Lower leg skin (tissue), 4 donors: ENCODE measurements at places on chromosomes 12 and 14.

DNA sequence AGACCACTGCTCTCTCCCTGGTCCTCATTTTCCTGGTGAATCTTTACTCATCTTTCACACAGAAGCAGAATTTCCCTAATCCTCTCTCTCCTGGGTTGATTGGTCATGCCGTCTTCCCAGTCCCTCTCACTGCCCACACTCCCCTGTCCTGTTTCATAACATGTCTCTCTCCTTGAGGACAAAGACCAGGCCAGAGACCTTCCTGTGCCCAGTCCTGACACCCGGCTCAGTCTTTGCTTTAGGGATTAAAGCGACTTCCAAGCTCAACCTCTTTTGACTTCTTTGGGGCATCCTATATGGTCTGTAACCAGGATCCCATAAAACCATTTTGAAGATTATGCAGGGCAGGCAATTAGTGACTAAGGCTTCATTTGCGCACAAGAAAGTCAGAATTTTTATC is 105.5 kb downstream of the BCL11B start:
- no peak for DNase-seq

- peak; percentile 97 for DNase-seq
Observed at GRCh38 chr14:92106143-92106926, at the start of gene ATXN3. Gene ATXN3 (minus strand): TSS chr14:92106582. CDS start chr14:92106552, 30 bp downstream.

GRCh38 chr12:25617991-25618390 is 64.9 kb upstream of the LMNTD1 start:
- no peak for DNase-seq

DNA sequence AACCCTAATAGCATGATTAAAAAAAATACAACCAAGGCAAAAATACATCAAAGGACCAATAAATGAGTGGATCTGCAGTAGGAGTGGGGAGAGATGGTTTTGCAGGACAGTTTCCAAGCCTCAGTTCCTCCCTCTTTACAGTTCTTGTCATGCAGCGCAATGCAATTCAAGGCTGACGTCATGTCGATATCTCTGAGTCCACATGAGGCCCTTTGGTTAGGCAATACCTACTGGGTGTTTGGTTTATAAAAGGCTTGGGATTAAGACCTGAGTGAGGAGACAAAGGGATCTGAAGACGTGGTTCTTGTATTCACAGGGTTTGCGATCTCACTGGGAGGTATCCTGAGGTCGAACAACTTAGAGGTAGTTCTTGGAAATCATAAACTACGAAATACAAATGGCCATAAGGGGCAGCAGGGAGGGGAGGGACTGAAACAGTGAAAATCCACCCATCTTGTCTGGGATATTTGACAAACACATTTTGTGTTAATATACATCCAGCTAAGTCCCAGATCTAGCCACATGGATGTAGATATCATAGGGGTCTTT is 441.0 kb downstream of the FUT8 start:
- DNase-seq = no peak

DNA sequence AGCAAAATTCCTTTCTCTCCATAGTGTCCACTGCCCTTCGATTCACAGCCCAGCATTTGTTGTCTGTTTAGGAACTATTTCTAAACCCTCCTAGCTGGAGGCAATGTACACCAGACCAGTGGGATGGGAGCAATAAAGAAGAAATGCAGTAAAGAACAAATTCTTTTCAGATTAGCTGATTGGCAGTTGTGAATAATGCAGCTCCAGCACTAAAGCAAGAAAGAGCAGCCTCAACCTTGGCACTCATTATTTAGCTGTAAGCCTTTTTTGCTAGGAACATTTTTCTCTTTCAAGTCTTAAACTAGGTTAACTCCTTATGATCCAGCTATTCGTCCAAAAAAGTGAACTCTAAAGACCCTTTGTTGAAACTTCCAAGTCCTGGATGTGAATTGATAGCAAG is 580.5 kb upstream of the STXBP6 start:
- no peak for DNase-seq

DNA sequence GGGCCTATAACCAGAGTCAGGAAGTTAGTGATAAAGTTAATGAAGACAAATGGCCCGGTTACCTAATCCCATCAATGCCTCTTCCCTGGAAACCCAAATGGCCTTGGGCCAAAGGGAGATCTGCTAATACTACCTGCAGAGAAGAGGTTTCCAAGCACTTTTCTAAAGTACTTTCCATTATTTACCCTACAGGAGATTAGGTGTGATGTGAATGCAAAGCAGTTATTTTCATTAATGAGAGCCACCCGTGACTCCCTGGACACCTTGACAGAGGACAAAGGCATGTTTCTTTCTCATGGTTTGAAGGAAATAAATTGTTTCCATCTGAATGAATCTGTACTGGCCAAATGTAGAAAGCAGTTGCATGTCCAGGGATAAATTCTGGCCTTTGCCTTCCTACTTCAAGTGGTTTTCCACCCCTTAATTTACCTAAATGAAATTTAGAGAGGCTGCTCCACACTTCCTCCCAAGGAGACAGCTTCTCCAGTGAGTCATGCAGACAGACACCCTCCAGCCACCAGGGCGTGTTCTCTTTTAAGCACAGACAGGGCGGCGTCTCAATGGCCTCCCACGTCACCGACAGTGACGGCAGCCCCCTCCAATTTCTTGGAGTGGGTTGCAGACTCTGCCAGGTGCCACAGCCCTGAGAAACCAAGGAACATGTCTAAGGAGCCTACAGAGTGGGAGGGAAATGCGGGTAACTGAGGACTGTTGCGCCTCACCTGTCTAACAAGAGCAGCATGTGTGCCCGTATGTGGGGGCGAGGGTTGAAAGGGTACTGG is 43.9 kb upstream of the GNPNAT1 start:
- peak; percentile 18 for DNase-seq

DNA sequence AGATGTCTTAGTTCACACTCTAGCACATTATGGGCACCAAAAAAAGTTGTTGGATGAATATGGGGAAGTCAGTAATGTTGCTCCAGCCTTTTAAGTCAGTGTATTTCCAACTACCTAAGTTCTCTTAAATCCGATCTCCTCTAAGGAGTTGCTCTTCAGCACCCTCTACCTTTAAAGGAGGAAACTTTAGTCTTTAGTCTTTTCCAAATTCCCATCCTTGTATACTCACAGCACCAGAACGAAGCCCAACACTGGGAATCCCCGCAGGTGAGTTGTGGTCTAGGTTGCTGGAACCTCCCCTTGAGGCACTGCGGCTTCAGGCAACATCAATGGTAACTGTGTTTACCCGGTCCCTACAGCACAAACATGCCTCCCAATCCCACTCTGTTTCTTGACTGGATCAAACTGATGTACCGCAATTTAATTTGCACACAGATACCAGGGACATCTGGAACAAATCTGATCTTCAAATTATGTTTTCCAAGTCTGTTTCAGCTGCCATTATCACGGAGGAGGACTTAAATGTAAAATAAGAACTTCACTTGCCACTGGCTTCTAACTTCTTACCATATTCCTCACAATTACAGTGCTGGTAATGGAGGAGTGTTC is 179.0 kb downstream of the FOXN3 start:
- no peak for DNase-seq

DNA sequence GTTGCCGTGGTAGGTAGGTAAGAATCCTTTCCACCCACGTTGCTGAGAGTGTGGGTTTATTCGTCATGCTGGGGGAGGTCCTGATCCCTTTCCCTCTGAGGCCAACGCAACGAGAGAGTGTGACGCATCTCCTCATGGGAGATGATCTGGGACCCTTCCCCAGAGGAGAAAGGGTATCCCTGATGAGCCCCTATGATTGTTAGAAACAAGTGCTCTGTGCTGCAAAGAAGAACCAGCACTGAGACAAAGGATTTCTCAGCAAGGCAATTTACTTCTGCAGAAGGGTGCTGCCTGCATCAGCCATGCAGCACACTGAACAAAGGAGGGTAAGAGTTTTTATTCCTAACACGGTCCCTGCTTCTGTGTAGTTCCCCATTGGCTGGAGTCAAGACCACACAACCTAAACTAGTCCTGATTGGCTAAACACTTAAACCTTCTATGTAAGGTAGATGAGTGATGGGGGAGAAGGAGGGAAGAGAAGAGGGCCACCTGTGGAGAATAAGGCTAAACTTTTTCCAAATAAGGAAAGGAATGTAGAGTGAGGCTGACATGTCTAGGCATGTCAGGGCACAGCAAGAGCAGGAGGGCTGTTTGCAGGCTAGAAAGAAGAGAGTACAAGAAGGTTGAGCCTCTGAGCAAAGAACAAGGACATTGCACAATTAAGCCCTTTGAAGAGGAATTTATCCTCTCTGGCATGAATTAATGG is 21.3 kb downstream of the CLEC2A start:
- no peak for DNase-seq

DNA sequence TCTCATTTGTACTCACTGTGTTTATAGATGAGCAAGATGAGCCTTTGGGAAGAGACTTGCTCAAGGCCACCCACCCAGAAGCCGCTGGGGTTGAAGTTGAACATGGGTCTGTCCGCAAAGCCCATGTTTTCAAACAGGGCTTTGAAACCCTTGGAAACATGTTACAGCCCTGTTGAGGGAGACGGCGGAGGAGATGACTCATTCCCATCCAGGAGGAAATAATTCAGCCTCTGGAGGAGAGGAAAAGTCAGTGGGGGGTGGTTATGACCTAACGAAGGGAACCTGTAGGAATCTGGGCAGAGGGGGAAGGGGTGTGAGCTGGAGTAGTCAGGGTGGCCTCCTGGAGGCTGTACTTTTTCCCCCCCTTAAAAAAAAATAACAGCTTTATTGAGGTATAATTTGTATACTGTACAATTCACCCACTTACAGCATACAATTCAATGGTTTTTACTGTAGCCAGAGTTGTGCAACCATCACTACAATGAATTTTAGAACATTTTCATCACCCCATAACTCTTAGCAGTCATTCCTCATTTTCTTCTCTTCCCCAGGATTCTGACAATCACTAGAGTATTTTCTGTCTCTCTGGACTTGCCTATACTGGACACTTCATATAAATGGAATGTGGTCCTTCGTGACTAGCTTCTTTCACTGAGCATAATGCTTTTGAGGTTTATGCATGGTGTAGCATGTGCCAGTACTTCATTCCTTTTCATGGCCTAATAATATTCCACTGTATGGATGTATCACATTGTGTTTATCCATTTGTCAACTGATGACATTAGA is 1.9 kb upstream of the RIN3 start:
- DNase-seq = no peak

DNA sequence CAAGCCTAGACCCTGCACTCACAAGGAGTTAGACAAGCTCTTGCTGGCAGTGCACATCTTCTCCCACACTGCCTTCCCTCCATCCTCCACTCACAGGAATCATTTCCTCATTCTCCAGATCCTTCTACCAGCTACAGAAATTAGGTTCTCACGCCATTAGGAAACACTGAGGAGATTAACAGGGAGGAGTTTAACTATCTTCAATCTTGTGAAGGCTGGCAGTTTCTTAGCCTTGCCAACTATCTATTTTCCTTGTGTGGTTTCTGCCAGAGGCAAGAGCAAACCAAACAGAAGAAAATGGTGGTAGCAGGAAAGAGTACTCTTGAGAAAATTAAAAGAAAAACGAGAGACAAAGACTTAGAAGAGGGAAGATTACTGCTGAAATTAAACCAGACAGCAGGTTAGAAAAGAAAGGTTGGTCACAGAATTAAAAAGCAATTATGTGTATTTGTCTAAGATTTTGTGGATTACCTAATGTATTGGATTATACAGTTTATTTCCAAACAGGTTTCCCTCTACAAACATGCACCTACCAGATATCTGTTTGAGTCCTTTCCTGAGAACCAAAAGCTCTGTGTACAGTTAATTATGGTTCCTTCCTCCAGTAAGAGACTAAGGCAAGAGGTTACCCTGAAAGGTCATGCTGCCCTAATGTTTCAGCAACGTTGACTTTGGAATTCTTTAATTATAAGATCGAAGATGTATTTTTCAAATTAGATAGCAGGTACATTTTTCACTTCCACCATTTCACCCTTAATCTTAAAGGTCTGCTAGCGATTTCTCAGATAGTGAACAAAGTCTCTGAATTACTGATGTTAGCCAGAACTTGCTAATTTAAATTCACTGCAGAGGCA is 5.0 kb downstream of the RERG start:
- no peak for DNase-seq

- no peak for DNase-seq
Observed at GRCh38 chr12:102480406-102480805, at the start of gene IGF1. Gene IGF1 (minus strand): TSS chr12:102480563. CDS start chr12:102480381, 182 bp downstream.

DNA sequence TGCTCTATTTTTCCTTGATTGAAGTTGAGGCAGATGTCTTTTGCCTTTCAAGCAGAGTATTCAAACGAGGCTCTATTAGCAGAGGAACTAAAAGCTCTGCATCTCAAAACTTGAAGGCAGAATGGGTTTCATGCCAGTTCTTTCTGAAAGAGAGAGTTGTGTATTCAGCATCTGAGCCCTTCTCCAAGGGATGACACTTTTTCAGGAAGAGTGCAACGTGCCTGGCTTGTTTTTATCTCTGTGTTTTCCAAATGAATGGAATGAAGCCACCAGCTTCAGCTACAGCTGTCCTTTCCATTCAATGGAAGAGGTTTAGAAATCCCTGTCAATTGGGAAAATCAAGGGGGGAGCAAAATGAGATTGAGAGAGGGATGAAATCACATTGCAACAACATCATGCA is 14.6 kb downstream of the BEST3 start:
- DNase-seq = no peak

GRCh38 chr14:50545618-50546017 is 13.2 kb upstream of the MAP4K5 start:
- no peak for DNase-seq

- no peak for DNase-seq
Observed at GRCh38 chr14:31449971-31450610, 7.2 kb downstream of the DTD2 start.

DNA sequence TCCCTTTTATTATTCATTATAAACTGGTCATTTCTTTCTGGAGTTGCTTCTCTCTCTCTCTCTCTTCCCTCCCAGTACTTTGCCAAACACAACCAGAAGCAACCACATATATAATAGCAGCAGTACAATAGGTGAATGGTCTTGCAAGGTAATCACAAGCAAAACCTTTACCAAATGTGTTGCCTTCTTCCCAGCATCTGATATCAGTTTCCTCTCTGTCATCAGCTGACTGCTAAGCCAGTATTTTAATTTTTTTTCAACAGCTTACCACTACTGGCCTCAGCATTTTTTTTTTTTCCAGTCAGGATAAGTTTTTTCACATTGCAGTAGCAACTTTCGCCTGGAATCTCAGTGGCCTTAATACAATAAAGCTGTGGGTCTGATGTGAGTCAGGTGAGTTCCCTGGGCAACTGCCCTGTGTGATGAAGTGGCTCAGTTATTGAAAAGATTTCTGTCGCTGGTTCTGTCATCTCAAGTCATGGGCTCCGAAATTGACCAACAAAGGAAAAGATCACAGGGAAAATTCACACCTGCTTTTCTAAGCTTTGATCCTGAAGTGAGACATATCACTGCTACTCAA is 282.5 kb upstream of the AMIGO2 start:
- no peak for DNase-seq

GRCh38 chr14:102523569-102524450 is 14.2 kb upstream of the ANKRD9 start:
- no peak for DNase-seq

GRCh38 chr12:32494656-32495055 is 95.3 kb downstream of the FGD4 start:
- DNase-seq = no peak
